Cardiac muscle cell (in vitro differentiated cells and primary cell): ENCODE measurements at places on chromosomes 5 and 9.

- peak; percentile 57 for DNase-seq
- H3K36me3 ChIP-seq = no peaks in the 10 kb centered on the region
- no peak overlapping the region for H3K27ac ChIP-seq
- no peaks in the 10 kb centered on the region for H3K4me1 ChIP-seq
- H3K4me3 ChIP-seq = no peak overlapping the region
- no peaks in the 10 kb centered on the region for H3K27me3 ChIP-seq
These were observed 99.6 kb upstream of the RAPGEF1 start for GRCh38 chr9:131839281-131840084.

GRCh38 chr5:172707285-172708182 is 63.5 kb downstream of the DUSP1 start:
- no peaks in the 10 kb centered on the region for H3K4me1 ChIP-seq
- peak; percentile 73 for DNase-seq
- H3K27me3 ChIP-seq = no peaks in the 10 kb centered on the region
- H3K27ac ChIP-seq = no peak overlapping the region
- no peaks in the 10 kb centered on the region for H3K36me3 ChIP-seq
- H3K4me3 ChIP-seq = no peak overlapping the region

DNA sequence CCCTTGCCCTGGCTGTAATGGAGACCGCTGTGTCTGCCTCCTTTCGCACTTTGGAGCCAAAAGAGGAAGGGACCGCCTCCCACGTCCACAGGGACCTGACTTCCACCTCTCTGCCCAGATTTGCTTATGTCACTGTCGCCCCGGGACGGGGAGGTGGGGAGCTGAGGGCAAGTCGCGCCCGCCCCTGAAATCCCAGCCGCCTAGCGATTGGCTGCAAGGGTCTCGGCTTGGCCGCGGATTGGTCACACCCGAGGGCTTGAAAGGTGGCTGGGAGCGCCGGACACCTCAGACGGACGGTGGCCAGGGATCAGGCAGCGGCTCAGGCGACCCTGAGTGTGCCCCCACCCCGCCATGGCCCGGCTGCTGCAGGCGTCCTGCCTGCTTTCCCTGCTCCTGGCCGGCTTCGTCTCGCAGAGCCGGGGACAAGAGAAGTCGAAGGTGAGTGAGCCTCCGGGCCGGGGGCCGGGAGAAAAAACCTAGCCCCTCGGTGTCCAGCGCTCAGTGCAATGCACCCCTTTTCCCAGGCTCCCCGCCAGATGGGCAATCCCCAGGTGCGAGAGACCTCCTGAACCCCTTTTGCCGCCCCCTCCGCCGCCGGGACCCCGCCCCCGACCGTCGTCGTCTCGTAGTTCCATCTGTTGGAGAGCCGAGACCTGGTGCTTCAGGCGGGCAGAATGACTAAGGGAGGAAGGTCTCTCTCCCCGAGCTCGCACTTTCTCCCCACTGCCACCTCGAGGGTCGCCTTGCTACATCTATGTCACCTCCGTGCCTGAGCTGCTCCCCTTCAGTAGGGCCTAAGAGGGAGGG is at the start of gene GPX3:
Gene GPX3, plus strand, starts transcription at position 288 of the 807 bp plus-strand sequence. Its CDS starts 64 bp downstream, at position 352.
- peak; percentile 59 for DNase-seq
- H3K27me3 ChIP-seq = no peaks in the 10 kb centered on the region
- no peaks in the 10 kb centered on the region for H3K36me3 ChIP-seq
- peak within 1 kb of the TSS; percentile 53 for H3K4me3 ChIP-seq

DNA sequence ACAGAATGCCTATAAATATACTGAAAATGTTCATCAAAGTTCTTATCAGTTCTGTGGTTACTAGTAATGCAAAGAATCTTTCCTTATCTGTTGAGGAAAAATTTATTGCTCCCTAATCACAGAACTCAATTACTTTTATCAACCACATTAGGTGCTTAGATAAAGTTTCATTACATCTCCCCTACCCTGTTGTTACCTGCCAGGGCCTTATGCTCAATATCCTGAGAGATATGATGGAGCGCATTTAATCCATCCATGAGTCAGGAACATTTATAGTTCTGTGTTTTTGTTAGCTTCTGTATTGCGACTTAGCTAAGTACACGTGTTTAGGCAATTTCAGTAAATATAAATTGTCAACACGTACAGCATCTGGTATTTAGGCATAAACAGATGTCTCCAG is 164.3 kb upstream of the ST8SIA4 start:
- H3K36me3 ChIP-seq = no peaks in the 10 kb centered on the region
- H3K4me1 ChIP-seq = no peaks in the 10 kb centered on the region
- no peak overlapping the region for H3K27ac ChIP-seq
- no peak overlapping the region for H3K4me3 ChIP-seq

- DNase-seq = no peak
- no peak overlapping the region for H3K27ac ChIP-seq
- peaks cover 61% of the 10 kb centered on the region for H3K4me1 ChIP-seq
- H3K4me3 ChIP-seq = no peak overlapping the region
These were observed 7.3 kb downstream of the VLDLR start for GRCh38 chr9:2628919-2629318.

- no peak overlapping the region for H3K27ac ChIP-seq
- DNase-seq = no peak
- no peaks in the 10 kb centered on the region for H3K27me3 ChIP-seq
- no peaks in the 10 kb centered on the region for H3K36me3 ChIP-seq
These were observed 2.8 kb upstream of the ECM2 start for GRCh38 chr9:92538541-92538940.

DNA sequence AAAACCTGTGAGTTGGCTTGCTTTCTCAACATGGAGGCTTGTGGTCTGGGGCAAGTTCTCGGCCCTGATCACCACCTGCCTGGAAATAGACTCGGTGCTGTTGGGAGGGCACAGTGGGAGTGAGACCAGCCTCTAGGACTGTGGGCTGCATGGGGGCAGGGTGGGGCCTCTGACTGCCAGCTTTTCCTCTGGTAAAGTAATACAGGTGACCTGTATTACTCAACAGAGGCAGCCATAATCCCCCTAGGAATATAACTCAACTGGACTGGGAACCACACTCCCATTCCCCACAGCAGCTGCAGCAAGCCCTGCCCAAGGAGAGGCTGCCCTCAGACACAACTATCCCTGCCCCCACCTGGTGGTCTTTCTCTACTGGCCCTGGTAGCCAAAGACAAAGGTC is 72.8 kb downstream of the C9orf153 start:
- H3K36me3 ChIP-seq = no peaks in the 10 kb centered on the region
- no peaks in the 10 kb centered on the region for H3K27me3 ChIP-seq
- no peak overlapping the region for H3K27ac ChIP-seq

GRCh38 chr9:86669422-86669821 is 277.9 kb downstream of the GAS1 start:
- H3K27ac ChIP-seq = no peak overlapping the region
- peaks cover 7% of the 10 kb centered on the region for H3K4me1 ChIP-seq
- peaks cover 3% of the 10 kb centered on the region for H3K27me3 ChIP-seq
- H3K4me3 ChIP-seq = no peak overlapping the region
- DNase-seq = no peak

- no peak overlapping the region for H3K4me3 ChIP-seq
- no peaks in the 10 kb centered on the region for H3K4me1 ChIP-seq
- no peaks in the 10 kb centered on the region for H3K36me3 ChIP-seq
- no peak for DNase-seq
These were observed 185.2 kb upstream of the NREP start for GRCh38 chr5:111942201-111942600.

DNA sequence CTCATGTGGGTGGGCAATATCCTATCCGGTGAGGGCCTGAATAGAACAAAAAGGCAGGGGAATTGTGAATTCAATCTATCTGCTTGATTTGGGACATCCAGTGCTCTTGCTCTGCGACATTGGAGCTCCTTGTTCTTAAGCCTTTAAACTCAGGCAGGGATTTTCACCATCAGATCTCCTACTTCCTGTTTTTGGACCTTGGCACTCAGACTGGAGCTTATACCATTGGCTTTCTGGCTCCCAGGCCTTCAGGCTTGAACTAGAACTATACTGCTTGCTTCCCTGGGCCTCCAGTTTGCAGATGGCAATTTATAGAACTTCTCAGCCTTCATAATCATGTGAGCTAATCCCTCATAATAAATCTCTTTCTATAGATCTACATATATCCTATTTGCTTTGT is 134.3 kb upstream of the CLINT1 start:
- no peak for DNase-seq
- no peaks in the 10 kb centered on the region for H3K36me3 ChIP-seq
- no peak overlapping the region for H3K4me3 ChIP-seq
- no peak overlapping the region for H3K27ac ChIP-seq
- H3K27me3 ChIP-seq = no peaks in the 10 kb centered on the region

DNA sequence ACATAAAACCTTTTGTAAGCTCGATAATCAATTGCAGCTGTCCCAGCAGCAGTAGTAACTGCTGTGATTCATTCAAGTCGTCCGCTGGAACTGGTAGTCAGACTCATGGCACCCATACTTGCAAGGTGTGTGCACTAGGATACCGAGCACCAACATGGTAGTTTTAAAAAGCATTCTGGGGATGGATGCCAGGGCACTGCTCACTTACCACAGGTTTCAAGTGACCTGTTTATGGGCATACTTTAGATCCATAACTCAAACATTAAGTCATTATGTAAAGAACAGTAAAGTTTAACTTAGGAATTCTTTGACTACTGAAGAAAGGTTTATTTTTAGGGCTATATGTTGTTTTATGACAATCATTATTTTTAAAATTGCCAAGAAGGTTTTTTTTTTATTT is 2277.6 kb downstream of the MAT2B start:
- H3K27me3 ChIP-seq = no peaks in the 10 kb centered on the region
- no peak for DNase-seq
- no peak overlapping the region for H3K4me3 ChIP-seq
- no peaks in the 10 kb centered on the region for H3K36me3 ChIP-seq
- H3K4me1 ChIP-seq = no peaks in the 10 kb centered on the region
- H3K27ac ChIP-seq = no peak overlapping the region

- no peak for DNase-seq
- no peaks in the 10 kb centered on the region for H3K36me3 ChIP-seq
- no peak overlapping the region for H3K27ac ChIP-seq
- H3K4me1 ChIP-seq = peaks cover 7% of the 10 kb centered on the region
- no peak overlapping the region for H3K4me3 ChIP-seq
These were observed 14.3 kb upstream of the ASPN start for GRCh38 chr9:92496396-92497176.

- no peak overlapping the region for H3K4me3 ChIP-seq
- no peaks in the 10 kb centered on the region for H3K36me3 ChIP-seq
- DNase-seq = peak; percentile 21
- H3K27ac ChIP-seq = no peak overlapping the region
- H3K4me1 ChIP-seq = no peaks in the 10 kb centered on the region
- peaks cover 35% of the 10 kb centered on the region for H3K27me3 ChIP-seq
These were observed 29.2 kb downstream of the TNFSF8 start for GRCh38 chr9:114900942-114901802.

DNA sequence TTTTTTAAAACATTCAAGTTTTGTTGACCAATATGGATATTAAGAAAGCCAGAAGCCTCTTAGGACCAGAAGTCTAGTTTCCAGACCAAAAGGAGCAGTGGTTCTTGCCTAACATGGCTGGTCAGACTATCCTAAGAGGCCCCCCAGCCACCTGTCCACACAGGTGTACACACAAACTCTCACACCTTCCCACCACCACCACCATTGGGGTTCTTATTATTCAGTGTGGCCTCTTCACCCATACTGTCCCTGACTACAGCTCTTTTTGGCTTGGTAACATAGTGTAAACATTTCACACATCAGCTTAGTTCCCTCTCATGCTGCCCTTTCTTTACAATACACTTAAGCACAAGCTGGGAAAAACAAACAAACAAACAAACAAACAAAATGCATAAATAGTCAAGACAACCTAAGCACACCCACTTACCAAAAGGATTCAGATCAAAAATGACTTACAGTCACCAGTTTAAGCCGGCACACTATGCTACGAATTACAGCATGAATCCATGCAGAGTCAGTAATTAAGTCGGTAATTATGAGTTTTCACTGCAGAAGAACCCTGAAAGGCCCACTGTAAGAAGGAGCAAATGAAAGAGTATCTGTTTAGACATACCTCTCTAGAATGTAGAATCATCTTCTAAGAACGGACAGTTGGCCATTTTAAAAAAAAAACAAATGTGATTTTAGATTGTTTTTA is 9.5 kb downstream of the LHFPL2 start:
- no peaks in the 10 kb centered on the region for H3K27me3 ChIP-seq
- DNase-seq = no peak
- H3K4me1 ChIP-seq = peaks cover 97% of the 10 kb centered on the region
- peak overlapping the region; percentile 98 for H3K27ac ChIP-seq

GRCh38 chr5:174491265-174491664 is 233.1 kb upstream of the MSX2 start:
- no peaks in the 10 kb centered on the region for H3K27me3 ChIP-seq
- no peaks in the 10 kb centered on the region for H3K36me3 ChIP-seq
- H3K4me3 ChIP-seq = no peak overlapping the region
- no peak overlapping the region for H3K27ac ChIP-seq
- H3K4me1 ChIP-seq = no peaks in the 10 kb centered on the region

- H3K4me3 ChIP-seq = no peak overlapping the region
- H3K4me1 ChIP-seq = peaks cover 5% of the 10 kb centered on the region
- DNase-seq = peak; percentile 73
- H3K27ac ChIP-seq = no peak overlapping the region
- H3K27me3 ChIP-seq = no peaks in the 10 kb centered on the region
These were observed 59.1 kb upstream of the IER5L start for GRCh38 chr9:129237164-129237611.

- no peak overlapping the region for H3K4me3 ChIP-seq
- peaks cover 16% of the 10 kb centered on the region for H3K27me3 ChIP-seq
- peaks cover 4% of the 10 kb centered on the region for H3K4me1 ChIP-seq
- H3K36me3 ChIP-seq = no peaks in the 10 kb centered on the region
These were observed 3.3 kb upstream of the MAN1B1 start for GRCh38 chr9:137083394-137084004.

DNA sequence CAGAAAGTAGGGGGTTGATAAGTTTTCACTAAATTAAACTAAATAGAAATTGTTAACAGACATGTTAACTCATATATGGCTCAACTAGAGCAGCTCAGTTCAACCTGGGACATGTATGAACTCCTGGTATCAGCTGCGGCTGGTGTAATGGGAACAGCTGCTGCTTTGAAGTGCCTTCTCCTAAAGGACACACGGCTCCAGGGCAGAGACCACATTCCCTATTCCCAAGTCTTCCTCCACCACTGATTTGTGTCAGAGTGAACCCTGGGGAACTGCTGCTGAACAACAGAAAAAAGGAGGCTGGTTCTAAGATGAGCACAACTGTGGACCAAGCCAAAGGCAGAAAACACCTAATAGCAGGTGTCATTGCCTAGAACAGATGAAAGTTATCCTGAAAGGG is 71.1 kb downstream of the MAPKAP1 start:
- peaks cover 23% of the 10 kb centered on the region for H3K4me1 ChIP-seq
- H3K36me3 ChIP-seq = no peaks in the 10 kb centered on the region
- H3K4me3 ChIP-seq = no peak overlapping the region
- no peak overlapping the region for H3K27ac ChIP-seq
- H3K27me3 ChIP-seq = no peaks in the 10 kb centered on the region
- peak; percentile 42 for DNase-seq
